Pulmonary artery endothelial cell (primary cell): ENCODE measurements at places on chromosomes 1 and 21. TPM values are rescaled to one million over a fixed set of nuclear protein-coding genes. Genes with fewer than 3 reads are reported as not detected.

DNA sequence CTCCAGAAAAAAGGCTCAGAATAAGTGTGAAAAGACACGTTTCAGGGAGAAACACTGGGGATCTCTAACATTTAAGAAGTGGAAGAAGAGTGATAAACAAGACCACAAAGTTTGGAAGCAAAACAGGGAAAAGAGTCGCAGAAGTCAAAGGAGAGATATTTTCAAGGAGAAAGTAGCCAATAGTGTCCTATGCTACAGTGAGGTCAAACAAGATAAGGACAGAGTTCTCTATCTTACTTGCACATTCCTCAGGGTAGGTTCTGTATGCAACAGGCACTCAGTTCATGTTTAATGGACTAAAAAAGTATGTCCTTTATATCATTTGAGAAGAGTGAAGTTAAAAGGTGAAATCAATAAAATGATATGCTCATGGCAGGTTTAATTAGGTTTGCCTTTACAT lies 13.8 kb upstream of the EDEM3 start:
- no peak for DNase-seq

- no peak for DNase-seq
Observed at GRCh38 chr1:93569489-93569888, 112.1 kb downstream of the BCAR3 start.

DNA sequence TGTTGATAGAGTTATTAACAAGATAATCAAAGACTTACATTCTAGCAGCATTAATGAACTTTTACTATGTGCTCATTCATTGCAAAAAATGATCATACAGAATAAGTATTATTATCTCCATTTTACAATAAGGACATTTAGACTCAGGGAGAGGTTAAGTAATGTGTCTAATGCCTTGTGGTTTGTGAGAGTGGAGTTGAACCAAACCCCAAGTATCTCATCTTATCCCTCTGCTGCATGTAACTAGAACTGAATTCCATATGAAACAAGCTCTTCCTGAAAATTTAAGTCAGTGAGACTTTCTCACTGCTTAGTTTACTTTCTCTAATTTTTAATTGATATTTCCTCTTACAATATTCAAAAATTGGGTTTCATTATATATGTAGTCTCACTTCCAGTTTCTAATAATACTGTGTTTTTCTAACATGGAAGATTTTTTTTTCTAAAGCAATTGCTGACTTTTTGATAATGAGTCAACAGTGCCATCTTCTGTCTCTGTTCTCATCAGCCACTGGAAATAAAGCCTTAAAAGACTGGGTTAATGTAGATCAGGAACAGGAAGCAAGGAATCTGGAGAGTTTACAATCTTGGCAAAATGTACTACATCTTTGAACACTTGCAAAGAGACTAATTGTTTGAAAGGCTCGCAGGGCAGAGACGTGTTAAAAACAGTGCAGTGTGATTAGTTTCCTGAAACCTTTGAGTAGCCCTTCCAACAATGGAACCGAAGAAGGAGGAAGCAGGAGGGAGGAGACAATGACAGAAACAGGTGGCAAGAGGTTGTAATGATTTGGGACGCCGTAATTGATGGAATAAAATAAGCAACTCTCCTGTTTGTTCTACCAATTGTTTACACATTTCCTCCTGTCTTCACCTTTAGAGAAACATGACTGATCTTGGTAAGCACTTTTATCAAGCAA lies 567.6 kb downstream of the MRPL39 start:
- no peak for DNase-seq

DNA sequence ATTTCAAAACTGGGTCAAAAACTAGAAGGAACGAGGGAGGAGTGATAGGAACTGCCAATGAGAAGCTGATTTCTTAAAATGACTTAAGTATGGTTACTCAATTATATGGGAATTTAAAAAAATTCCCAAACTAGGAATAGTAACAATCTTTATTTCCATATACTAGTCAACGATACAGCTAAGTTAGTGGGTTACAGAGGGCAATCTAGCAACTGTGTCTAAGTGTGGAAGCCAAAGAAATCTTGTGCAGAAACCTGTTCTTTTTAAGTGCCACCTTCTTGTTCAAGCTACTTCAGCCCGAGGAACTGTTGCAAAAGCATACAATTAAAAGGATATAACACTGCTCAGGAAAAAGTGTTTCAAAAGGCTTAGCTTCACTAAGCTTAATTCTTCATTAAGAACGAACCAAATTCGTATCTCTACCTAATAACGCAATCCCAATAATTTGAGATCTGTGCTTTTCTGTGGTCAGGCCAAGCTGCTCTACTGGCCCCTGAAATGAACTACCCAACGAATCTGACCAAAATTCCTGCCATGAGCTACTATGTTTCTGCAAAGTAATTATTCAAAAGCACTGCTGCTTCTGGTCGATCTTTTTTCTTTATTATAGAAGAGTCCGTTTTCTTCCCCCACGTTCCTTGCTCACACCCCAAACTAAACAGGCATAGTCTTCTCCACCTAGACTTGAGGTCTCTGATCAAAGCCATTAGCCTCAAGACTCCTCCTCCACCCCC lies 1.8 kb downstream of the USP24 start:
- DNase-seq = no peak

DNA sequence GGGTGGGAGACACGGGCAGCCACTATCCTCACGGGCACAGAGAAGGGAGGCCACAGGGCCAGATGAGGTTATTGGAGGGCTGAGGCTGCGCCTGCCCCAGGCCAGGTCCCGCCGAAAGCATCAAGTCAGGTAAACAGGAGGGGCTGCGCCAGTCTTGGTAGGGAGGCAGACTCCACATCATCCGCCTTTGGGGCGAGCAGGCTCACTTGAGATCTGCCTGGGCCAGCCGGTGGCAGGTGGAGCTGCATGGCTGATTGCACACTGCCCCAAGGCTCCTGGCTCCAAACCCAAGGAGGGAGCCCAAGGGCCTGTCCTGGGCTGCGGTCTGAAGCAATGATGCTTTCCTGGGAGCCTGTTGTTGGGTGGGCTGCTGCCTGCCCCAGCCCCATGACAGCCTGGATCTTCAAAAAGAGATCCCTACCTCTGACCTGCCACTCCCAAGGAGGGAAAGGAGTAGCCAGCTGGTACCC lies 4.6 kb downstream of the SMIM1 start:
- DNase-seq = no peak

DNA sequence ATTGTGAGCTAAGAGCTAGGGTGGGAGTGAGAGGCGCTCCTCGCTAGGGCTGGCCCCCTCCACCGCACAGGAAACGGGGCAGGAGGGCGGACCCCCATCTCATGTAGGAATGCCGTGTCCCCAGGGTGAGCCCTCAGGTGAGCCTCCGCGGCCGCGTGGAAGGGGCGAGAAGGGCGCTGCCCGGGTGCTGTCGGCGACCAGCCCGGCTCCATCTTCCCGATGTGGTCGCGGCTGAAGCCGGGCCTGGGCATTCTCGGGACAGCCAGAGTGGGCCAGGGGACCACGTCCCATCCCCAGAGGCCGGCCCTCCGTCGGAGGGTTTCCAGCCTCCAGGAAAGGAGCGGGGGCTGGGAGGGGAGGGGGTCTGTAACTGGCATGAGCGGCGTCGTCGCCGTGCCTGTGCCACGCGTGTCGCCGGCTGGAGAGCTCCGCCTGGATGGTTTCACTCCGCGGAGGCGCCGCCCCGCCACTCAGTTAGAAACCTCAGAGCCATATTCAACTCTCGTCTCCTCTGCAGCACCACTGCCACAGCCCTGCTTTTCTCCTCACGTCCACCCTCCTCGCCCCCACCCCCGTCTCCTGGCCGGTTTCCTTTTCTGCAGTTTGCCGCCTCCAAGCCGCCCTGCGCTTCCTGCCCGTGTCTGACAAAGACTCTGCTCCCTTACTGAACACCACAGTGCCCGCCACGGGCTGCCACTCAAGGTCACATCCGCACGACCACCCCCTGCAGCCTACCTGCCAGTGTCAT lies at the start of gene TMEM269:
TSS of gene TMEM269 (plus strand) at position 46 of the 748 bp plus-strand sequence. CDS start 4,903 bp downstream, outside the sequence.
- DNase-seq = no peak

- DNase-seq = no peak
Observed at GRCh38 chr1:95113684-95114083, 3.5 kb upstream of the TLCD4 start.

DNA sequence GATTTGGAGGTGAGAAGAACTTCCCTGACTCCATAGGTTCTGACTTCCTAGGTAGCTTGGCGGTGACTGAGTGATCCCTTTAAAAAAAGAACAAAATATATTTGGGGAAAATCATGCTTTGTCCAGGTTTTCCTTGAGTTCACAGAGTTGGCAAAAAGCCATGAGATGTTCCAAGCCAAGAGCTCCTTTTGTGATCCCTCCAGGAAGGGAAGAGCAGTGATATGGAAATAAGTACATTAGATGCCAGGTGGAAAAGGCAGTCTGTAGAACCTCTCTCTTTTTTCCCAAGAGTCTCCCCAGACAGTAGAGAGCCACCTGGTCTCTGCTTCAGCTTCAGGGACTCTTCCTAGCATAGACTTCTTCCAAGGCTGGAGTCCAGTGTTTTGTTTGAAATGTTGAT lies 10.2 kb downstream of the TLCD4 start:
- no peak for DNase-seq

- no peak for DNase-seq
Observed at GRCh38 chr1:209628618-209629299, 23.5 kb downstream of the LAMB3 start.

DNA sequence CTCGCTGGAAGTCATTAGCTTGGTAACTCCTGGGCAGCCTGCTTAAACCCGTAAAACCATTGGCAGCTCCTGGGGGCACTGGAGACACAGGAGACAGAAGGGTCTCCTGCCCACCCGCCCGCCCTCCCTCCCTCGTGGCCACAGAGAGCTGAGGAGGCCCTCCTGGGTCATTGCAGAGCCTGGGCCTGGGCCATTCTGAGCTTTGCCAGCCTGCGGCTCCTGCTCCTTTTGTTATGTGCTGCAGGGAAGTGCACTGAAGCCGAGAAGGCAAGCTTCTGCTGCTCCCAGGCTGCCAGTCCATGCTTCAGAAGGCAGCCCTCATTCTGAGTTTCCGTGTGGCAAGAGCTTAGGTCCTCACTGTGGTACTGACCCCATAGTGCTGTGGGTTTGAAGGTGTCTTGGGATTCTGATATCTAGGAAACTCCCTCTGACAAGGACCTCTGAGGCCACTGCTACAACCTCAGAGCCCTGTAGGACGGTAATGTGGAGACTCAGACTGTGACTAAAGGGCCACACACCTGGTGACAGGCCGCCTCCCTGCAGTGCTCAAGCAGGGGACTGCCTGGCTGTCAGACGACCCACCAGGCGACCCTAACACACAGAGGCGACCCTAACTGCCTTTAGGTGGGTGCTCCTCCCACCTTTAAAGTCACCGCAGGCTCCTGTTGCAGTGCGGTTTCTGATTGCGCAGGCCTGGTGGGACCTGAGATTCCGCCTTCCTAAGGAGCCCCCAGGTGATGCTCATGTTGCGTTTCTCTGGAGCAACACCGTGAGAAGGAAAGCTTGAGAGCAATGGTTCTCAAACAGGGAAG lies 118.7 kb downstream of the IER5 start:
- DNase-seq = no peak

DNA sequence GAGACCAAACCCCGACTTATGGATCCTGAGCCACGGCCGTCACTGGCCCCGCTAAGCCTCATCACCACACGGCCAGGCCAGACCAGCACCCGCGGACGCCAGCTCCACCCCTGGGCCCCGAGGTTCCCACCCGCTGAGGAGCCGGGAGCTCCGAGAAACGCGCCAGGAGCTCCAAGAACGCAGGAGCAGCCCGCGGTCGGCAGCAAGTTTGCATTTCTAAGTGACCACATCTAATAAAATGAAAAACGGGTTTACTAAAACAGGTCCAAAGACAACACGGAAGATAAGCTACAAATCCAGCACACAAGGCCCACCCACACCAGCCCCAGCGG lies 8.1 kb upstream of the C1QTNF12 start:
- DNase-seq = no peak

DNA sequence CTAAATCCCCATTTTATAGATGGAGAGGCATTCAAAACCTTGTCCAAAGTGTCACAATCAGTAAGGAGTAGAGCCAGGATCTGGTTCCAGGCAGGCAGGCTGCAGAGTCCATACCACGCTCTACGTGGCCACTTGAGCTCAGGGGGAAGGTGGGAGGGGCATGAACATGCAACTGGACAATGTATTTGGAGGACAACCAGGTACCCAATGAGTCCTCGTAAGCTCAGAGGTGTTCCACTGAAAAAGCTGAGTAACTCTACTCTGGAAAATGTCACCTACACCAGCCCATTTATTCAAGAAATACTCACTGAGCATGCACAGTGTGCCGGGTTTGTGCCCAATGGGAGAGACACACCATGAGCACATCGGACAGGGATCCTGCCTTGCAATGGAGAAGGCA lies 11.2 kb upstream of the GUCA2B start:
- no peak for DNase-seq

CNTN2 gene
- not detected in 2 replicates for total RNA-seq

GPR37L1 gene
- not detected in 2 replicates for total RNA-seq
